ENCODE measurements at places on chromosomes 4 and X.

- DNase-seq, result no peak
Observed at GRCh38 chr4:159010100-159010499, 92.8 kb upstream of the RAPGEF2 start.

- DNase-seq, result peak; percentile 58
Observed at GRCh38 chr4:173167758-173168395, 734 bp upstream of the GALNT7 start.

DNA sequence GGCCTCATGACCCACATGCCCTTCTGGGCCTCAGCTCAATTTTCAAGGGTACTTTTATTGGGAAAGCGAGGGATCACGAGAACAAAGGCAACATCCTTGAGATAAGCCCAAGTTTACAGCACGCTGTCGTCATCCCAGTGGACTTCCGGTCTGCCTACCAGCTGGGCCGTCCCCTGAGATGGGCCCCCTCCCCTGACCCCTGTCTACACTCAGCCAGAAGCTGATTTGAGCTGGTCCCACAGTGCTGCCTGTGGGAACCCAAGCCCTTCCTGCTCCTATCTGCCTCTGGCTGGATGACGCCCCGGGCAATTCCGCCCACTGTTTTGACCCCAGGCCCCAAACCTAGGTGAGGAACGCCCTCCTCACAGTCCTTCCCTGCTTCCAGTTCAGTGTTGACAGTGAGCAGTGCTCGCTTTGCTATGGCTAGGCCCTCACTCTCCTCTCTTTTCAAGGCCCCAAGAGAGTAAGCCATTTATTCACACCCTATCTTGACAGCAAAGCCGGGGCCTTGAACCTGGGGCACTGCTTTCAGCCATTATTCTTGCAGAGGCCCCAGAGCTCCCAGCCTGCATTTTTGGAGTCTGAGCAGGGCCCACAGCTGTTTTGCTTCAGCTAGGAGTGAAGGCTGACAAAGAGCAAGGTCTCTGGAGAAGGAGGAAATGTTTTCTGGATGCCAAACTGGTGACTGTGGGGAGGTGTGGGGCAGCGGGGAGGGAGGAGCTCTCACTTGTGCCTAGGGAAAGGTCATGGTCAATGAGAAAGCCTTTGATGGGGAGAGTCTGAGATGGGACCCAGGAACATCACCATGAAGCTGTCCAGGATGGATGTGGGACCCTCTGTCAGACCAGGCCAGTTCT lies 164.6 kb upstream of the BCOR start:
- no peak for DNase-seq

GRCh38 chr4:180751009-180751408 lies 1492.2 kb upstream of the TENM3 start:
- no peak for DNase-seq

DNA sequence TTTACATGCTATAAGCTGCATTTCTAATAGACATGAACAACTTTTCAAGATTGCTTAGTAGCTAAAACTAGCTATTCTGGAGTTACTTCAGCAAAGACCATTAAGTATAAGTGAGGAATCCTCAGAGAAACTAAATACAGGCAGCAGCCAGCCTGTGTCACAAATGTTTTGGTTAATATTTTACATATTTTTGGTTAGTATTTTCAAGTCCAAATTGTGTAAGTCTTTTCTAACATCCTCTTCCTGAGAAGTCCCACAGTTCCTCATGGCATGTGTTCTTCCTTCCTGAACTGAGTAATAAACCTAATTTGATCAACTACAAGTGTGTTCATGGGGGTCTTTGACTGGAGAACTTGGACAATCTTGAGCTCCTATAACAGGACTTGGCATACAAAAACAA lies 42.4 kb upstream of the MCF2 start:
- DNase-seq, result no peak
